Femur (tissue), 1 donor: ENCODE measurements at places on chromosomes 3 and 15.

DNA sequence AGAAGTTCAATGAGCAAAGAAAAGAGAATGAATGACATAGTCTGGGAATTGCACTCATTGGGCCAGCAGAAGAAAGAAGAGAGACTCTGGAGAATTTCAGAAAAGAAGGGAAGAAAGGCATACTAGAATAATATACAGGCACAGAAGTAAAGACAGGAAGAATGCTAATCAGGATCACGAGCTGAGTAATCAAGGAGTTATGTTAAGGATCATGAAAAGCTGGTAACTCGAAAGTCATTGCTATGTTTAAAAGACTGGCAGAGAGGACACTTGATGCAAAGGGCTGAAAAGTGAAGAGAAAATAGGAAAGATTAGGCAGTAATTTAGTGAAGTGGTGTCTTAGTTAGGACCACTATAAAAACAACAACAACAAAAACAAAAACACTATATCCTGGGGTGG, 284.1 kb downstream of the ZBBX start:
- DNase-seq, result no peak

- DNase-seq, result peak; percentile 49
These were observed 420.2 kb downstream of the FOXP1 start for GRCh38 chr3:71163198-71163918.

DNA sequence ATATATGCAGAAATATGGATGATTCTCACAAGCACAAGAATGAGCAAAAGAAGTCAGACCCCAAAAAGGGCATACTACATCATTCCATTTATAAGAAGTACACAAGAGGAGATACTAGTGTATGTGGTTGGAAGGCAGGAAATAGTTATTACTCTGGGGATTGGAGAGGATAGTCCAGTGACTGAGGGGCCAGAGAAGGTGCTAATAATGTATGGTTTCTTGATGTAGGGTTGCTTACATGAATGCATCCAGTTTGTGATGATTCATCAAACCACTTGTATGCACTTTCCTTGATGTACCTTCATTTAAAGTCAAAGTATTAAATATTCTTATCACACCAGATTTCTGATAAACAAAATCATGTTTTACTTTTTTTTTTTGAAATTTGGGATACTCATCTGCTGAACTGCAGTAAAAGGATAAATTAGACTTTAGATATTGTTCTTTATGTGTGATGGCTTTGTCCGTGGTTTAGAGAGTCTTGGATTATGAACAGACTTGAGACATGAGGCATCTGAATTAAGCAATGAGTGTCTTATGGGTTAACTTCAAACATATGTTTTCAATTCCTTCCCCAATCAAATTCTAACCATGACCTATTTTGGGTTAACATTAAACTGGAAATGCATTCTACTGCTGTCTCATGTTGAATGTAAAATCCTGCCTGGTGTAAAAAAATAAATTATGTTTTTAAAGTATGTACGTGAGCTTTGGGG, 171.2 kb downstream of the SEMA6D start:
- DNase-seq, result no peak

GRCh38 chr15:91116113-91117067, 16.3 kb downstream of the SV2B start:
- no peak for DNase-seq

GRCh38 chr3:129985113-129985512, 10.6 kb downstream of the TRH start:
- no peak for DNase-seq

GRCh38 chr3:108338901-108339545, 42.7 kb downstream of the HHLA2 start:
- no peak for DNase-seq

- no peak for DNase-seq
These were observed 1266.3 kb downstream of the SI start for GRCh38 chr3:163812006-163812405.

DNA sequence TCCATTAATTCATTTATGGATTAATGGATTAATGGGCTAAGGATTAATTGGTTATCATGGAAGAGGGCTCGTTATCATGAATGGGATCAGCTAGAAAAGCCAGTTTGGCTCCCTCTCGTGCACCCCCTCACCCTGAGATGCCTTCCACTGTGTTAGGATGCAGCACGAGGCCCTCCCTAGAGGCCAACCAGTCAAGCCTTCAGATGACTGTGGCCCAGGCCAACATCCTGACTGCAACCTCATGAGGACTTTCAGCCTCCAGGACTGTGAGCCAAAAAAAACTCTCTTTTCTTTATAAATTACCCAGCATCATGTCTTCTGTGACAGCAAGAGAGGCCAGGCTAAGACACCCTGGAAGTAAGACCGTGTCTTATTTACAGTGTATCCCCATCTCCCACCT, 9.0 kb downstream of the EFCAB12 start:
- DNase-seq, result no peak

DNA sequence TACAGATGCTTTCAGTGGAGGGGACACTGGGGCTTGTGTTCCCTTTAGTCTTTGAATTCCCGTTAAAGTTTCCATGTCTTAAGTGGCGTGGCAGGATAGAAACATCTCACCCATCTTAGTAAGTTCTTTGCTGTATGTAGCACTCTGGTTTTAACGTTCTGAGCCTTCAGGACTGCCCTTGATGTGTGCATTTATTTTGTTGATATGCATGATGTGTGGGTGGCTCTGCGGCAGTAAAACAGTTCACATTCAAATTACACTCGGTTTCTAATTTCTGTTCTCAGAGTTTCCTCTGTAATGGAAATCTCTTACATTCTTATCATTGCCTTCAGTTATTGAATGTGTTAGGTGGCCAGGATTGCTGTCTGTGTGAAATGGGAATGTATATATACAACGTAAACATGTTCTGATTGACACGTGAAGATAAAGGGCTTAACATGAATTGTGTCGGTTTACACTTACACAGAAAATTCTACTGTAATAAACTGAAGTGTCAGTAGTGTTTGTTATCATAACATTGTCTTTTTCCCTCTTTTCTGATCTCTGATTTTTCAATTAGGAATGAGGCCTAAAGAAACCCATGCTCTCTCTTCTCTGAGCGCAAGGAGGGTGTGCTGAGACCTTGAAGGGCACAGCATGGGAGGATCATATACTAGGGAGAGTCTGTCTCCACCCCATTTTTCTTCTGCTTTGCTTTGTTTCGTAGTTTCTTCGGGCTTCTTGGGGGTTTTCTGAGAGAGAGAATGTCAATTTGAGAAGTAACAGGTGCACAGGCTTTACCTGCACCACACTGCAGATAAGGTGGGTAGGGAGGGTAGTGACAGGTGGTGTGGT, 51.5 kb downstream of the IGF1R start:
- DNase-seq, result no peak

- DNase-seq, result no peak
These were observed 76.9 kb downstream of the CTNNB1 start for GRCh38 chr3:41276191-41276590.

- no peak for DNase-seq
These were observed 56.8 kb upstream of the TPM1 start for GRCh38 chr15:62985768-62986167.

DNA sequence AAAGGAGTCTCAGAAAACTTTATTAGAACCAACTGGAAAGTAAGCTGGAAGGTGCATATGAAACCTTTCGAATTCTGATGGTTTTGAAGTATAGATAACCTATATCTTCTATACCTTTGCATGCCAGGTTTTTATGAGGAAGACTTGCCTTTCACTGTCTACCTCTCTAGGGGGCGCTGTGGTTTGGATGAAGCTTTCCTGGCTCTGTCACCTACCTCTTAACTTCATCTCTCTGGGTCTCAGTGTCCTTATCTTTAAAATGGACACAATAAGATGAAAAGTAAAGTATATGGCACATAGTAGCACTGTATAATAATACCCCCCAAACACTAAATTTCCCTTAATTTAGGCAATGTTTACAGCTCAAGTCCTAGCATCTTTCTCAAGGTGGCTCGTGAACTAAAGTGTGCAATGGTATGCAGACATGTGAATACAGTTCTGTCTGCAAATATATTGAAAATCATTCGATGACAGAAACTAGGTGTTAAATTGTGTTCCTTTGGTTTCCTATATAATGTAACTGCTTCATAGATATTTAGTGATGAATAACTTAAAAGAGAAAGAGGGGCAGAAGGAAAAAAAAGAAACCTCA, 314.3 kb downstream of the CHST2 start:
- DNase-seq, result no peak

- no peak for DNase-seq
These were observed 16.2 kb upstream of the DENND6A start for GRCh38 chr3:57709031-57709430.

DNA sequence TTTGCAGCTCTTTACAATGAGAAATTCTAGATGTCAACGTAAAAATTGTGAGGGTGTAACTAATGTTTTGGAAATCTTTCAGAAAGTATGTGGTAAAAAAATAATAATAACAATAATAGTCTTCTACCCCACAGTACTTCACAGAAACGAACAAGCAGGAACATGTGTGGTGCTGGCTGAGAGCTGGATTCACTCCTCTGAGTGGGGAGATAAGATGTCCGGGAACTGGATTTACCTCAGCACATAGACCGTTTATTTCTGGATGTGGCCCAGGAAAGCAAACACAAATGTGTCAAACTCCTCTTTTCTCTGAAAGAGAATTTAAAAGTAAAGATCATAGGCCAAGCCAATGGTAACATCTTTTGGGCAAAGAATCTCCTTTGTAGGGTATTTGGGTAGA, 103.4 kb downstream of the SLC49A4 start:
- DNase-seq, result no peak

- no peak for DNase-seq
These were observed 74.7 kb downstream of the XXYLT1 start for GRCh38 chr3:195196266-195196665.

GRCh38 chr15:98955331-98955730, 52.3 kb downstream of the PGPEP1L start:
- DNase-seq, result peak; percentile 78

DNA sequence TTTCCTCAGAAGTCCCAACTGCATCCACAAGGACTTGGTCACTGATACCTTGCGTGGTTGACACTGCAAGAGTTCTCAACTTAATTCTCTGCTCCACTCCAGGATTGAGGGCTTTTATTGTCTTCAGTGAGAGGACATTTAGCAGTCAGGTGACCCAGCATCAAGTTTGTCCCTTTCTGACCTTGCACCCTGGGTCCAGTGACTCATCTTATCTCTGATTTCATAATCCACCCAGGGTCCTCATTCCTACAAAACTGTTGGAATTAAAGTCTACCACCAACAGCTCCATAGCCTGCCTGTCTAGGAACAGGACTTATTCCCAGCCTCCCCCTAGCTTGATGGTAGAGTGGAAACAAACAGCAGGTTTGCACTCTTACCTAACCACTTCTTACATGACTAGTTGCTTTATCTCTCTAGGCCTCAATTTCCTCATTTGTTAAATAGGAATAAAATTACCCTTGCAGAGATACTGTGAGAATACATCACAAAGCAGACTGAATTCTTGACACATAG, 151.3 kb upstream of the LPP start:
- no peak for DNase-seq

DNA sequence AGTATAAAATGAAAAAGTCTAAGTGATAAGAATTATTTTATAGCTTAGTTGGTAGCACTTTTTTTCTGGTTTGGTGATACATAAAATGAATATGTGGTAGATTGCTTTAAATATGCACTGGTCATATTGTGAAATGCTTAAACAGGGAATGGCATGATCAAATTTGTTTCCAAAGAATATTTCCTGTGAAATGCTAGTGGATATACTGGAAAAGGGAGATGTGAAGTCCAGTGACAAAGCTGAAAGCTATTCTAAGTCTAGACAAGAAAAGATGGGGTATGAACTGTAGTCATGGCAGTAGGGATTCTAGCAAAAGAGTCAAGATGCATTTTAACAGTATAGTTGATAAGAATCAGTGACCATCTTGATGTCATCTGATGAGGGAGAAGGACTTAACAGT, 98.9 kb upstream of the MME start:
- no peak for DNase-seq

DNA sequence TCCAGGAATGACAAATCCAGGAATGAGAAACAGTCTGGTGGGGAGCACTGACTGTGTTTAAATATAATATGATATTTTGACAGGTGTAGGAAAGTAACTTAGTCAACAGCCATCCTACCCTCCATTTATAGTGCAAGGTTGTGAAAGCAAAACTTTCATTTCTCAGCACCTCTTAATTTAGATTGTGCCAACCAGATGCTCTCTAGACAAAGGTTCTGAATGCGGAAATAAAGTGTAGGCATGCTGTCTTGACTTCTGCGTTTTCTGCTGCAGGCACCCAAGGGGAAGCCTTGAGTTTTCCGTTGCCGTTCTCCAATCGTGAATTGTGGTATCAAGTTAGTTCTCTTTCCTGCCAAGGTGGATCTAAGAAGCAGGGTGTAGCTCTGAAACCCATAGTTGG, 261.9 kb upstream of the SUCLG2 start:
- no peak for DNase-seq
